Lower lobe of right lung (tissue), 2 donors: ENCODE measurements at places on chromosomes 12 and 14.

DNA sequence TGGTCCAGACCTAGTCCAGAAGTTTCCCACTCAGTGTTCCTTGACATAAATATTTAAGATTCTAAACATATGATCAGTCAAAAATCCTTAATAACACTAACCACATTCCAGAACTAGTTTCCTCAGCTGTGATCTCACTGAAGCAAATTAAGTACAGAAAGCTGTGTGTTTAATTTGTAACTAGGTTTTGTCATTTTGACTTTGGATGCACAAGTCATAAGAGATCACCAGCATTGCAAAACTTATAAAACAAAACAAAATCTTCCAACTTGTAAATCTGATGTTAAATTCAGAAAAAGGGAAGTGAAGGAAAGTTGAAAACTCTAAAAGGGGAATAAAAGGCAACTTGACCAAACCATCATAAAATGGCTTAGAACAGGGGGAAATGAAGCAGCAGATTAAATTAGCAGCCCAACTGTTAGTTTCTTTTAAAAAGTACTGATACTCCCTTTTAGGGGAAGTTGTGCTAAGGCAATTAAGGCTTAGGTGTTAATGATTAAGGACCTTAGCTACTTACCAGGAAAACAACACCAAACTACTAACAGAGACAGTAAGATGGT is 56.6 kb downstream of the SH2B3 start:
- H3K36me3 ChIP-seq, result peaks cover 52% of the 10 kb centered on the region
- H3K4me1 ChIP-seq, result peaks cover 5% of the 10 kb centered on the region
- DNase-seq, result no peak
- no peaks in the 10 kb centered on the region for H3K27me3 ChIP-seq

- H3K4me3 ChIP-seq, result no peak overlapping the region
- DNase-seq, result no peak
- H3K4me1 ChIP-seq, result peaks cover 21% of the 10 kb centered on the region
Observed at GRCh38 chr14:101960225-101960624, 4.1 kb upstream of the DYNC1H1 start.

DNA sequence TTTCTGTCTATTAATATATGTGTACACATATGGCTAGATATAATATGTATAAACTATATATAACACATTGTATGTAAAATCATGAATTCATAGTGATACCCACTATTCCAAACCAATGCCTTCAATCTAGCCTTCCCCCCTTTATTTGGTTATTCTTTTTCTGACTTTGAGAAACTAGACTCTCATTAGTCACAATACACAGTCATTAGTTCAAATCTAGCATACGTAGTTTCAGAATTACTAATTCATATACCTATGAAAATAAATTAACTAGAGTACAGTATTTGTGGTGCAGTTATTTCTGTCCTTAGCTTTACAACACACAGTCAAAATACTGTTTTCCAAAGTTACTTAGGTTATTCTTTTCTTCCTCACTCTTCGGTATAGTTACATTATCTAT is 268.2 kb downstream of the DPF3 start:
- no peaks in the 10 kb centered on the region for H3K4me1 ChIP-seq
- no peak overlapping the region for H3K4me3 ChIP-seq
- no peak for DNase-seq
- H3K36me3 ChIP-seq, result no peaks in the 10 kb centered on the region
- no peak overlapping the region for H3K27ac ChIP-seq
- H3K27me3 ChIP-seq, result no peaks in the 10 kb centered on the region

GRCh38 chr12:53698948-53699677 is 23.2 kb upstream of the ATP5MC2 start:
- DNase-seq, result no peak
- no peak overlapping the region for H3K27ac ChIP-seq
- peaks cover 31% of the 10 kb centered on the region for H3K4me1 ChIP-seq
- no peak overlapping the region for H3K4me3 ChIP-seq
- peaks cover 76% of the 10 kb centered on the region for H3K27me3 ChIP-seq
- H3K36me3 ChIP-seq, result no peaks in the 10 kb centered on the region

DNA sequence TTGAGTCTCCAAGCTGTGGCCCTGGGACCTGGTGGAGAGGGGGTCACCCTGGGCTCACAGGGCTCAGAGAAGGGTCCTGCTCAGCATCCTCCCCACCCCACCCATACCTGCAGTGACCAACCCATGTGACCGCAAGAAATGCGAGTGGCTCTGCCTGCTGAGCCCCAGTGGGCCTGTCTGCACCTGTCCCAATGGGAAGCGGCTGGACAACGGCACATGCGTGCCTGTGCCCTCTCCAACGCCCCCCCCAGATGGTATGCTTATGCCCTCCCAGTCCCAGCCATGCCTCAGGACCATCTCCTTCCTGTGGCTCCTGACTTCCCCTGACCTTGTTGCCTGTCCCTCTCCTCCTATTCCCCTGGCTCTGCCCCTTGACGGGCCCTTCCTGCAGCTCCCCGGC is 6.7 kb upstream of the NXPH4 start:
- DNase-seq, result no peak
- peaks cover 20% of the 10 kb centered on the region for H3K4me1 ChIP-seq
- H3K4me3 ChIP-seq, result no peak overlapping the region
- peaks cover 79% of the 10 kb centered on the region for H3K36me3 ChIP-seq
